H9 (cell line): ENCODE measurements at places on chromosomes 7 and 10. TPM values are rescaled to one million over a fixed set of nuclear protein-coding genes. Genes with fewer than 3 reads are reported as not detected.

- no peak overlapping the region for H3K27ac ChIP-seq
- no peak overlapping the region for H3K4me3 ChIP-seq
- H3K4me1 ChIP-seq = no peaks in the 10 kb centered on the region
- no peaks in the 10 kb centered on the region for H3K36me3 ChIP-seq
Measured at GRCh38 chr7:128381161-128381821, 19.8 kb upstream of the PRRT4 start.

DNA sequence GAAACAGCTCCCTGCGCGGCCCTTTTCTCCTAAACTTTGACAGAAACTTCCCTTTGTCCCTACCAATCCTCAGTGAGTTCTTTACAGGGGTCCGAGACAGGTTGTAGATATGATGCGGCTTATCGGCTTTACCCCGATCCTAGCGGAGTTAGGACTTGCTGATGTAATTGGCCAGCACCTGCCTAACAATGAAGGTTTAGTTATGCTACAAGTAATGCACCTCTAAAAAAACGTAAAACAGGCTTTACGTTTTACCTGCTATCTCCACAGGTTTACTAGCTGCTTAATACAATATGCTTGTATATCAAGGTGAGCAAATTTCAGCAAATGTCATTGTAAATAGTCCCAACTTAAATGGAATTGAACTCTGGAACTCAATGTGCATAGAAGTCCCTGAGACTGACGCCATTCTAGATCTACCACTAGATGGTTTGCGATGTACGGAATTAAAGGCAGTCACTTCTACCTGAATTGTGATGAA is 697 bp upstream of the SNX13 start:
- H3K36me3 ChIP-seq = no peaks in the 10 kb centered on the region
- H3K4me1 ChIP-seq = peaks cover 3% of the 10 kb centered on the region; the same call in 1 of the 2 replicates
- H3K27ac ChIP-seq = peak overlapping the region; percentile 21
- DNase-seq = no peak
- no peaks in the 10 kb centered on the region for H3K27me3 ChIP-seq

DNA sequence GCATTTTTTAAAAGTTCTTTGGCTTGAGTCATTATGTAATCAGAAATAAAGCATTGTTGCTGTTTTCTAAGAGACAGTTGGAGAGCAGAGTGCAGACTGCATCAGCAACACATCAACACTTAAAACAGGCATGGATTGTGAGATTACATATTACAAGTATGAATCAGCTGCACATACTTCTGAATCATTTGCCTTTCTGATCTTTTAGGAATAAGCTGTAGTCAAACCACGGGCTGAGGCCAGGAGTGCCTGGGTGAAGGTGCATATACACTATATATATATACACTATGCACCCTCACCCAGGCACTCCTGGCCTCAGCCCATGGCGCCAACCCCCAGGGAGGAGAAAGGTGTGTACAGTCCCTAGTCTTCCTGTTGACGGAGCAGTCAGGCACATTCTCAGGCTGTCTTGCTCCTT is 52.4 kb upstream of the DLX6 start:
- H3K27me3 ChIP-seq = no peaks in the 10 kb centered on the region
- H3K27ac ChIP-seq = no peak overlapping the region
- H3K4me3 ChIP-seq = no peak overlapping the region

Gene TMEM196
- not detected in 2 replicates for total RNA-seq

GRCh38 chr7:39754326-39755120 is 131.2 kb downstream of the RALA start:
- no peak overlapping the region for H3K27ac ChIP-seq
- peaks cover 6% of the 10 kb centered on the region; the same call in 1 of the 2 replicates for H3K4me1 ChIP-seq
- no peak overlapping the region for H3K4me3 ChIP-seq
- DNase-seq = peak; percentile 74
- no peaks in the 10 kb centered on the region for H3K27me3 ChIP-seq

- DNase-seq = no peak
- H3K27me3 ChIP-seq = no peaks in the 10 kb centered on the region
- no peak overlapping the region for H3K27ac ChIP-seq
- no peak overlapping the region for H3K4me3 ChIP-seq
- H3K4me1 ChIP-seq = no peaks in the 10 kb centered on the region; the same call in 1 of the 2 replicates
- H3K36me3 ChIP-seq = no peaks in the 10 kb centered on the region
Measured at GRCh38 chr7:22833113-22833855, 10.6 kb upstream of the TOMM7 start.

DNA sequence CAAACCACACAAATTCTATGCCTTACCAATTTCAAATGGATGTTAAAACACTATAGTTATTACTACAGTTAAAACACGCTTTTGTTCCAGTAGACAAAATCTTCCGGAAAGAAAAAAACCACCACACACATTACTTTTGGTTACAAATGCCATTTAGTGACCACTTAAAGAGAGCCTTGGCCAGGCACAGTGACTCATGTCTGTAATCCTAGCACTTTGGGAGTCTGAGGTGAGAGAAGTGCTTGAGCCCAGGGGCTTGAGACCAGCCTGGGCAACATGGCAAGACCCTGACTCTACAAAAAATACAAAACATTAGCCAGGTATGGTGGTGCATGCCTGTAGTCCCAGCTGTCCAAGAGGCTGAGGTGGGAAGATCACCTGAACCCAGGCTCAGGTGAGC is 7.2 kb downstream of the TNPO3 start:
- H3K4me1 ChIP-seq = no peaks in the 10 kb centered on the region; the same call in 1 of the 2 replicates
- DNase-seq = no peak
- no peaks in the 10 kb centered on the region for H3K27me3 ChIP-seq

- H3K27me3 ChIP-seq = no peaks in the 10 kb centered on the region
- no peaks in the 10 kb centered on the region for H3K4me1 ChIP-seq
- no peaks in the 10 kb centered on the region for H3K36me3 ChIP-seq
- no peak for DNase-seq
- no peak overlapping the region for H3K27ac ChIP-seq
Measured at GRCh38 chr7:156519070-156519469, 121.5 kb upstream of the RNF32 start.

Gene POM121
- 79.0 and 80.2 TPM in 2 replicates for total RNA-seq

- no peak overlapping the region for H3K27ac ChIP-seq
- DNase-seq = no peak
- no peak overlapping the region for H3K4me3 ChIP-seq
- no peaks in the 10 kb centered on the region for H3K27me3 ChIP-seq
Measured at GRCh38 chr7:98027342-98028033, 37.5 kb upstream of the OCM2 start.

Gene NYAP1
- total RNA-seq = 3.2 and 4.0 TPM in 2 replicates

GRCh38 chr7:149714910-149715471 is 58.4 kb downstream of the ZNF467 start:
- no peaks in the 10 kb centered on the region for H3K27me3 ChIP-seq
- H3K4me3 ChIP-seq = peak overlapping the region; percentile 81
- peaks cover 19% of the 10 kb centered on the region for H3K36me3 ChIP-seq
- no peak for DNase-seq
- H3K27ac ChIP-seq = no peak overlapping the region
- H3K4me1 ChIP-seq = peaks cover 3% of the 10 kb centered on the region; the same call in 1 of the 2 replicates

- DNase-seq = no peak
- no peak overlapping the region for H3K4me3 ChIP-seq
- H3K4me1 ChIP-seq = no peaks in the 10 kb centered on the region
- H3K27ac ChIP-seq = no peak overlapping the region
Measured at GRCh38 chr7:90172624-90173023, 18.4 kb downstream of the STEAP1 start.

Gene MYOF
- total RNA-seq = 2.7 and 2.8 TPM in 2 replicates

Gene POMZP3
- total RNA-seq = 8.5 and 9.8 TPM in 2 replicates

- H3K27ac ChIP-seq = no peak overlapping the region
- H3K27me3 ChIP-seq = peaks cover 54% of the 10 kb centered on the region
- DNase-seq = peak; percentile 70
- H3K4me1 ChIP-seq = peaks cover 7% of the 10 kb centered on the region; the same call in 1 of the 2 replicates
- H3K36me3 ChIP-seq = peaks cover 12% of the 10 kb centered on the region
Measured at GRCh38 chr10:101774589-101775272, 1.2 kb downstream of the FGF8 start.

- no peak overlapping the region; the same call in 1 of the 2 replicates for H3K4me3 ChIP-seq
- no peaks in the 10 kb centered on the region for H3K27me3 ChIP-seq
- peaks cover 12% of the 10 kb centered on the region; the same call in 1 of the 2 replicates for H3K4me1 ChIP-seq
- H3K36me3 ChIP-seq = peaks cover 4% of the 10 kb centered on the region
- H3K27ac ChIP-seq = peak overlapping the region; percentile 13
Measured at GRCh38 chr10:102627736-102628293, 16.5 kb upstream of the TRIM8 start.

DNA sequence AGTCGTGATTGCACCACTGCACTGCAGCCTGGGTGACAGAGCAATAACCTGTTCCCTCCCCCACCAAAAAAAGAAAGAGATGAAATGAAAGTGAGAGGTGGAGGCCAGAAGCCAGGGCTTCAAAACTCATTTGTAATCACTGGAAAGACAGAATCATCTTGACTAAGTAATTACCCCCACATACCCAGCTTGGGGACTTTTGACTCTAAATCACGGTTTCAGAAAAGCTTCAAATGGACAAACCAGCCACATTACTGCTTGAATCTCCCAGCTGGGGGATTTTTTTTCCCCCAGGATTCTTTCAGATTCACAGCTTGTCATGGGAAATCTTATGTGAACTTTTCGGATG is 361.0 kb downstream of the FRMD4A start:
- no peaks in the 10 kb centered on the region for H3K27me3 ChIP-seq
- H3K4me3 ChIP-seq = no peak overlapping the region
- H3K27ac ChIP-seq = no peak overlapping the region
- DNase-seq = no peak
- no peaks in the 10 kb centered on the region for H3K36me3 ChIP-seq

GRCh38 chr10:104447331-104447730 is 93.7 kb downstream of the CFAP58 start:
- H3K4me1 ChIP-seq = peaks cover 3% of the 10 kb centered on the region; the same call in 1 of the 2 replicates
- no peak for DNase-seq
- no peaks in the 10 kb centered on the region for H3K36me3 ChIP-seq

Gene ACSL5
- not detected in 2 replicates for total RNA-seq

GRCh38 chr7:152615031-152615741 is 60.8 kb downstream of the XRCC2 start:
- no peak overlapping the region for H3K27ac ChIP-seq
- DNase-seq = no peak
- peaks cover 11% of the 10 kb centered on the region; the same call in 1 of the 2 replicates for H3K36me3 ChIP-seq
- no peaks in the 10 kb centered on the region for H3K4me1 ChIP-seq

GRCh38 chr10:28137907-28138880 is 139.3 kb upstream of the ODAD2 start:
- no peaks in the 10 kb centered on the region for H3K27me3 ChIP-seq
- H3K36me3 ChIP-seq = peaks cover 13% of the 10 kb centered on the region
- no peak overlapping the region for H3K4me3 ChIP-seq
- no peak for DNase-seq

DNA sequence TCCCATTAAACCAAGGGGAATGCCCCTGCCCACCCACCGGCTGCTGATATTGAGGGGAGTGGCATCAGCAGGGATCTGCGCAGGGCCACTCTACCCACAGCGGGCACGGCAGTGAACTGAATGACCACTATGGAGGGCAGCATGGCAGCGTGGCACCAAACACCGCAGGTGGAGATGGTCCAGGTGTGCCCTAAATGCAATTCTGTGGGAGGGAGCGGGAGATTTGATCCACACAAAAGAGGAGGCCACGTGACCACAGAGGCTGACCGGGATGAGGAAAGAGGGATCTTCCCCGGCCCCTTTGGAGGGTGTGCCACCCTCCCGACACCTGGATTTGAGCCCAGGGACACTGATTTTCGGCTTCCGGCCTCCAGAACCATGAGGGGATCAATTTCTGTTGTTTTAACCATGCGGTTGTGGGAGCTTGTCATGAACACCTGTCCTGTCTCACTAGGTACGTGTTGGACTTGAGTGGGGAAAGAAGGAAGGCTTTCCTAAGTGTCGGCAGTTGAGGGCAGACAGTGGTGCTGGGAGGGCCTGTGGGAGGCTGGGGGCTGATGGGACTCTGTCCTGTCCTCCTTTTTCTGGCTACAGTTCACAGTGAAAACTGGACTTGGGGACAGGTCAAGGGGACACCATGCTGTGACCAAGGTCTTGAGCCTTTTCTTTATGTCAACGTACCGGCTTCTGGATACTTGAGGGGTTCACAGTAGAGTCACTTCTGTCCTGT is 66.1 kb downstream of the CFAP46 start:
- no peak overlapping the region for H3K27ac ChIP-seq
- H3K4me1 ChIP-seq = no peaks in the 10 kb centered on the region; the same call in 1 of the 2 replicates
- DNase-seq = no peak
- H3K27me3 ChIP-seq = no peaks in the 10 kb centered on the region
- peaks cover 3% of the 10 kb centered on the region; the same call in 2 of the 3 replicates for H3K36me3 ChIP-seq

GRCh38 chr7:116704650-116705228 is 32.7 kb downstream of the MET start:
- no peak for DNase-seq
- H3K4me3 ChIP-seq = no peak overlapping the region
- no peaks in the 10 kb centered on the region for H3K36me3 ChIP-seq
- no peaks in the 10 kb centered on the region for H3K27me3 ChIP-seq
- H3K27ac ChIP-seq = no peak overlapping the region

Gene AHR
- total RNA-seq = 5.2 and 6.1 TPM in 2 replicates
